ENCODE measurements at places on chromosomes 11 and 22.

GRCh38 chr22:25645266-25645665 is 80.8 kb downstream of the GRK3 start:
- DNase-seq, result no peak

DNA sequence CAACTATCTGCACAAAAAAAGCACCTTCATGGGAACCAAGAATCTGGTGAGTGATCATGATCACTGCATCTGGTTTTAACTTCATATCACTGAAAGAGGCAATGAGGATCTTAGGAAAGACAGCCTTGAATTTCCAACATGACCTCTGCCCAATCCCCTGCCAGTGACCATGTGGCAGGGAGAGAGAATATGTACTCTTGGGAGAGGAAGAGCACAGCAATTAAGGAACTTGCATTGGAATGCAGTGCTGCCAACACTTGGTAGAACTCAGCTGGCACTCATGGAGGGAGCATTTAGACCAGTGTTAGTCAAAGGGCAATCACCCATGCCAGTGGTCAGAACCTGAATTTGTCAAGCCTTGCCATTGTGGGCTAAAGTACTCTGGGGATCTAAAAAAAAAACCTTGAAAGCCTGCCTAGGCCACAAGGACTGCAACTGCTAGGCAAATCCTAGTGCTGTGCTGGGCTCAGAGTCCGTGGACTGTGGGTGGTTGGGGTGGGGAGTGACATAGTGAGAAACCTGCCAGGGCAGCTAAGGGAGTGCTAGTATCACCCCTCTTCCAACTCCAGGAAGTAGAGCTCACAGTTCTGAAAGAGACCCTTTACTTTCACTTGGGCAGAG is 23.1 kb downstream of the JRKL start:
- DNase-seq, result no peak

DNA sequence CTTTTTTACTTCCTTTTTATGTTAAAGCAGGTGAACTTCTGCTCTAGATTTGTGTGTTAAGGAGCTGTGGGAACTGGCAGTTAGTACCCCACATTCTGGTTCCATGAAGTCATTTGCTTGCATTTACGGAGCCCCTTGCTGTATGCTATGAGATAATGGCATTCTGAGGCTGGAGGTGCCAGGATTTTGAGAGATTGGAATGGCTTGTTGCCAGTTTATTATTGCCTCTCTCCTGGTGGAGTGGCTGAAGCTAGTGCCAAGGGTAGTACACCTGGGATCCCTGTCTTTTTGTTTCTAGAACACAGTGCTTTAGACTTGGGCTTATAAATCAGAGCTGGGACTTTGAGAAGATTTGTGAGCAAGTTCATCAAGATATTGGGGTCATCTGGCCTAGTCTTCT is 73.8 kb downstream of the STIM1 start:
- no peak for DNase-seq

- DNase-seq, result no peak
Observed at GRCh38 chr22:33000342-33001280, 57.6 kb downstream of the SYN3 start.

DNA sequence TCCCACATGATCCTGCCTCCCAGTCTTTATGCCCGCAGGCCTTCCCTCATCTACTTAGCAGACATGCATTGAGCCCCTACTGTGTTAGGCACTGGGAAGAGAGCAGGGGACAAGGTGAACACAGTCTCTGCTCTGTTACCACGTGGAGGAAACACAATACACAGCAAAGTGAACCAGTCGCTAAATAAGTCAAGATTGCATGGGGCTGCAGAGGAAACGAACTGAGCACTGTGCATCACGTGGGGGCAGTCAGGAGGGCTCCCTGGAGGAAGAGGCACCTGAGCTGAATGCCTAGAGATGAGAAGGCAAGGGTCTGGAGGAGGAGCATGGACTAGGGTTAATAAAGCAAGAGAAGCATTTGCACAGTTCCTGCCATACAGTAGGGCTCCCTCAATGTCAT is 102.7 kb downstream of the MN1 start:
- DNase-seq, result no peak

- DNase-seq, result no peak
Observed at GRCh38 chr11:109972181-109972715, 120.9 kb upstream of the ZC3H12C start.

GRCh38 chr11:1198561-1199240 is 24.2 kb upstream of the MUC5B start:
- DNase-seq, result no peak

- DNase-seq, result no peak
Observed at GRCh38 chr11:130177782-130178181, 18.2 kb downstream of the ST14 start.

DNA sequence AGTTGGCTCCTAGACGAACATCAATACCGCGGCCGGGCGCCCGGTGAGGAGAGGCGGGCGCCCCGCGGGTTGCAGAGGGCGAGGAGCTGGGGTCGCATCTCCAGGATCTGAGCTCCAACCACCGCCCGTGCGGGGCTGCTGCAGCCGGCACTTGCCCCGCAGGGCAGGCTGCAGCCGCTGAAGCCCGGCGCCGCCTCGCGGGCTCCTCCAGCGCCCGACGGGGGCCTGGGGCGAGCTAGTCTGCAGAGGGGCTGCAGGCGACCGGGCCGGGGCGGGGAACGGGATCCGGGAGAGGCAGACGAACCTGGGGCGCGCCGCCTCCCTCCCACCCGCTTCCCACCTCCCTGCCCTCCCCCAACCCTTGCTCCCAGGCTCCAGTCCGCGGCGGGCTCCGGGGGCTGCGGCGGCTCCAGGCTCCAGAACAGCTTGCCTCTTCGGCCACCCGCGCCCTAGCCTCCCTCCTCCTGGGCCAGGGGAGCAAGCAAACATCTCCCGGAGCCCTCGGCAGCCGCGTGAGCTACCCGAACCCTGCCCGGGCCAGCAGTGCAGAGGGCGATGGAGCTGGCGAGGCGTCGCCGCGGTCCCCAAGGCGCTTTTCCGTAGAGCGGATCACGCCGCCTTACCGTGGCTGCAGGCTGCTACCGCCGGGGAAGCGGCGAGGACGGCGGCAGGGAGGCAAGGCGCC is 802 bp downstream of the TENM4 start:
- DNase-seq, result no peak

GRCh38 chr11:106733635-106734034 is 284.6 kb downstream of the GUCY1A2 start:
- DNase-seq, result no peak

DNA sequence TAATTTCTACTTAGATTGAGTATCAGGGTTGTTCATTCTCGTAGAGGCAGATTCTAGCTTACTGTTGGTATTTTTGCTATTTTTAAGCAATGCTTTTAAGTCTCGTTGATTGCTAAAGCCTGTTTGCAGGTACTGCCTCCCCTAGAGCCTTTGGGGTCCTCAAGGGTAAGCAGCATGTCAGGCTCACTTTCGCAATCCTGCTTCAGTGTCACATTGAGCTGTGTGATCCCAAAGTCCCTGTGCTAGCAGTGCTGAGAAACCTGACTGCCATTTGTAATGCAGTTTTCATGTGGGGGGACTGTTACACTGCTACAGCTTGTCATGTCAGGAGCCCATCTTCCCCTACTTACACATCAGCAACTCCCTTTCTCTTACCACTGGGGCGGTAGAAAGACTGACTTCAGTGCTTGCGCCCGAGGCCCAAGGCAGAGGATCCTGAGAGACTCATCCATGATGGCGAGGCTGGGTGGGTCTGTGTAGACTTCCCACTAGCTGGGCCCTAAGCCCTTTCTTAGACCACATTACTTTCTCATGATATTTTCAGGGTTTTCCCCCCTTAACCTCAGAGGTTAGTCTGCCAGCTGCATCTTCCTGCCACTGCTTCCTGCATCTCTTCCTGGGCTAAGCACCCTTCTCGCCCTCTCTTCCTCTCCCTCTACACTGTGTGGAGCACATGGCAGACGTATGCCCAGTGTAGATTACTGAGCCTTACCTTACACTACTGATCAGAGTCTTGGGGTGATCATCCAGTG is 40.8 kb upstream of the ST14 start:
- no peak for DNase-seq

DNA sequence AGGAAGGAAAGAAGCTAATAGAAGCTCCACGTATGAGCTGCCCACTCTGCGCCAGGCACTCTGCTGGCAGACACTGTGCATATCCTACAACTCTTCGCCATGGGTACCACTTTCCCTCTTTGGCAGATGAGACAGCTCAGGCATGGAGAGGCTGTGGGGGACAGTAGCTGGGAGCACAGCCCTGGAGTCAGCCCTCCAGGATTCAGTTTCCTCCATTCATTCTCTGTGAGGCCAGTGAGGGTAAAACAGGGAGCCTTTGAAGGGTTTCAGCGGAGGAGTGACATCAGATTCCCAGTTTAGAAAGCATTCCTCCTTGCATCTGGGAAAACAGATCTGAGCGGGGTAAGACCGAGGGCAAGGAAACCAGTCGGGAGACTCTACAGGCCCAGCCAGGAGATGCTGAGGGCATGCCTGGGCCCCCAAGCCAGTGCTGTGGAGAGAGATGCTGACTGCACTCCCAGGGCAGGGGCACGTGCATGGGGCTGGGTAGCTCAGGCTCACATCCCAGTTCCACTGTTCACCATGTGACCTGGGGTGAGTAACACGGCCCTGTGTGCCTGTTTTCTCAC is 58.3 kb upstream of the EMID1 start:
- DNase-seq, result no peak

DNA sequence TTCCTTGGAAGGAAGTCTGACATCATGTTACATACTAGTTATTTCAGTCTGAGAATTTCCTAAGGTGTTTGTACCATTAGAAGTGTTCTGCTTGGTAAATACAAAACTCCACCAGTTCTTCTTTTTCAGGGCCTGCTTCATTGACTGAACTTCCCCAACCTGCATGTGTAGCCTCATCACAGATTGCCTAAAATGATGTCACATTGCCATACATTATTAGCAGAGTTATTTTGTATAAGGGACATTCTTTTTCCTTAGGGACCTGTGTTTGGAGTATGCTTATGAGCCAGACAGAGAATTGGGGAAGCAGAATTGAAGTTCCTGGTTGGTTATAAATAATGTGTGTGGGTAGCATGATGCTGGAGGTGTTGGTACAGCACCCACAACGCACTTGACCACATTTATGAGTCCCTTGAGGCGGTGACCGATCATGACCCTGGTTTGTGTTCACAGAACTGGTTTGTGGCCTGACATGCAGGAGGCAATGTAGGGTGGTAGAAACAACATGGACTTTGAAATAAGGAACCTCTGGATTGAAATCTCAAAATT is 16.4 kb upstream of the MMP7 start:
- no peak for DNase-seq

- no peak for DNase-seq
Observed at GRCh38 chr11:2393111-2393868, 7.3 kb upstream of the TSSC4 start.

DNA sequence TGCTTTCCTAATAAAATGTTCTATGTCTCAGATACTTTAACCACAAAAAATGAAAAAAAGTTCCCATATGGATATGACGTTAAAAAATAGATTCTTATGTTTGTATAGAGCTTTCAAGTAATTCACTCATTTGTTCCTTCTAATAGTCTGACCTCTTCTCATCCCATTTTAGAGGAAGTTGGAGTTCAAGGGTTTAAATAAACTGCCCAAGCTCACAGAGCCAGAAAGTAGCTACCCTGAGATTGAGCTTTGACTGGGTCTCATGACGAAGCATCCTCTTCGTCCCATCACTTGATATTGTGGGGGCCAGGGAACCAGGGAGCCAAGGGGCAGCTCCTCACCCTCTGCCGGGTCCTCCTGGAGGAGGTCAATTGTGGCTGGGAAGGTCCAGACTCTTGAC is 116.3 kb downstream of the CCDC81 start:
- no peak for DNase-seq

DNA sequence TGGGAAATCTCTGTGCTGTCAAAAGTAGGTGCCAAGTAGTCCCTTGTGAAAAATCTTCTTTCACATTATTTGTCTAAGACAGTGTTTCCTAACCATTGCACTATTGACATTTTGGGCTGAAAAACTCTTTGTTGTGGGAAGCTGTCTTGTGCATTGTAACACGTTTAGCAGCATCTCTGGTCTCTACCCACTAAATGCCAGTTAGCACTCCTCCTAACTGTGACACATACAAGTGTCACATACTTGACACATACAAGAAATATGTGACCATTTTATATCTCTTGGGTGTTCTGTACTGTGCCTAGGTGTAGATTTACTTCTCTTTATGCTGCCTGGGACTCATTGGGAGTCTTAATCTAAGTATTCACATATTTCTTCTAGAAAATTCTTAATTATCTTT is 57.8 kb downstream of the NXPE1 start:
- no peak for DNase-seq

DNA sequence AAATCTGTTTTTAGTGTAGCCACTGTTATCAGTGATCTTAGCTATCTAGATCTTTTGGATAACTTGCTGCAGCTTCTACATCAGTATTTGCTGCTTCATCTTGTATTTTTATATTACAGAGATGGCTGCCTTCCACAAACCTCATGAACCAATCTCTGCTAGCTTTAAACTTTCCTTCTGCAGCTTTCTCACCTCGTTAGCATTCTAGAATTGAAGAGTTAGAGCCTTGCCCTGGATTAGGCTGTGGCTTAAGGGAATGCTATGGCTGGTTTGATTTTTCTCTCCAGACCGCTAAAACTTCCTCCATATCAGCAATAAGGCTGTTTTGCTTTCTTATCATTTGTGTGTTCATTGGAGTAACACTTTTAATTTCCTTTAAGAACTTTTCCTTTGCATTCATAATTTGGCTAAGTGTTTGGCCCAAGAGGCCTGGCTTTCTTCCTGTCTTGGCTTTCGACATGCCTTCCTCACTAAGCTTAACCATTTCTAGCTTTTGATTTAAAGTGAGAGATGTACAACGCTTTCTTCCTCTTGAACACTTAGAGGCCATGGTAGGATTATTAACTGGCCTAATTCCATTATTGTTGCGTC is 51.9 kb downstream of the LDLRAD3 start:
- no peak for DNase-seq

- DNase-seq, result no peak
Observed at GRCh38 chr11:3641701-3642070, at the start of gene ART5. Gene ART5, minus strand, starts transcription at chr11:3641992. Its CDS starts 130 bp downstream, at chr11:3641862.

GRCh38 chr11:123174196-123175183 is 20.6 kb downstream of the CLMP start:
- no peak for DNase-seq

GRCh38 chr11:82830746-82831145 is 69.5 kb downstream of the PRCP start:
- DNase-seq, result no peak

GRCh38 chr11:44006917-44007361 is 40.8 kb upstream of the ACCSL start:
- no peak for DNase-seq

- DNase-seq, result no peak
Observed at GRCh38 chr11:12625438-12626071, 48.7 kb upstream of the TEAD1 start.
